ENCODE measurements at places on chromosomes 7 and 10.

GRCh38 chr10:96765406-96766240 is 45.3 kb upstream of the PIK3AP1 start:
- peak; percentile 31 for DNase-seq

GRCh38 chr7:3730276-3730675 is 429.2 kb downstream of the SDK1 start:
- peak; percentile 62 for DNase-seq

- DNase-seq: peak; percentile 94
Observed at GRCh38 chr10:124032971-124033886, 60.2 kb downstream of the CHST15 start.

DNA sequence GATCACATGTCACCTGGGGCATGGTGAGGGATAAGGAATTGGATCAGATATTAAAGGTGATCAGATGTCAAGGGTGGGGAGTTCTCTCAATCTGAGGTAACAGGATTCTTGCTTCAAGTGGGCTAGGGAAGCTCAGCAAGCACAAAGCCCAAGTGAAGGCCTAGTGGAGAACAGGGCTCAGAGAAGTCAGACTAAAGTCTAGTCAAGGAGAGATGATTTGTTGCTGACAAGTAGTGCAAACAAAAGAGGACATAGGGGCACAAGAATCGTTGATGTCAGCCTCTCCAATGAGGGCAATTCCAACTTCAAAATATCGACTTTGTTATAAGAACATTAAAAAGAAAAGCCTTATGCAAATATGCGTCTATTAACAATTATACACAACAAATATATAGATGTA is 852.8 kb upstream of the CELF2 start:
- DNase-seq: no peak

GRCh38 chr7:130939321-130940095 is 205.5 kb upstream of the KLF14 start:
- DNase-seq: no peak

DNA sequence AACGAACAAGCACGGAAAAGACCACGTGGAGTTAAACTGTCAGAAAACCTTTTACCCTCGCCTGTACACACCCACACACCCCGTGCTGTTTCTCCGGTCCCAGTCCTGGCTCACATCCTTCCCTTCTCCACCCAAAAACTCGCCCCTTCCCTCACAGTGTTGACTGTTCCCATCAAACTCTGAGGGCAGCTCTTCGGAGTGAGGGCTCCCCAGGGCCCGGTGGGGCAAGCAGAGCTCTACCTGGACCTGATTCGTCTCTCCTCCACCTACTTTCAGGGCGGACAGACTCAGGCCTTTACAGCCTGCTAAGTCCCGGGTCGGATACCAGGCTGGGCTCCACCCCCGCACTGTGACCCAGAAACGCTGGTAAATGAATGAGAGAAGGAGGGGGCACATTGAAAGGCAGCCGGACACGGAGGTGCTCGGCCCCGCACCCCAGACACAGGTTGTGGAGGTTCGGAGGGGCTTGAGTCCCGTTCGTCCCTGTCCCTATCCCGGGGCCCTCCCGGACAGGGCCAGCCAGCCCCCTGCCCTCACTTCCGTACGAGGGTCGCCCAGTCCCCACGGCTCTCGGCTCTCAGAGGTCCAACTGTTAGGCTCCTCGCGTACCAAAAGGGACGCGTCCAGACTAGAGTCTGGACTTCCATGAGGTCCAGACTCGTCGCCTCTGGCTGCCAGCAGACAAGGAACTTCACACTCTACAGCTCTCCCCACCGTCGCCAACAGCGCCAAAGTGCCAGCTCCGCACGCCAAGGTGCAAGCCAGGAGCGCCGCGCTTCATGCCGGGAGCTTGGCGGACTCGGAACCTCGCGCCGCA is 31.7 kb upstream of the ASL start:
- peak; percentile 20 for DNase-seq

GRCh38 chr10:98664329-98665042 is 217.8 kb upstream of the HPS1 start:
- no peak for DNase-seq

- DNase-seq: peak; percentile 98
Observed at GRCh38 chr10:90930971-90931871, 10.3 kb upstream of the ANKRD1 start.

GRCh38 chr7:83738291-83738835 is 89.4 kb upstream of the SEMA3E start:
- no peak for DNase-seq

DNA sequence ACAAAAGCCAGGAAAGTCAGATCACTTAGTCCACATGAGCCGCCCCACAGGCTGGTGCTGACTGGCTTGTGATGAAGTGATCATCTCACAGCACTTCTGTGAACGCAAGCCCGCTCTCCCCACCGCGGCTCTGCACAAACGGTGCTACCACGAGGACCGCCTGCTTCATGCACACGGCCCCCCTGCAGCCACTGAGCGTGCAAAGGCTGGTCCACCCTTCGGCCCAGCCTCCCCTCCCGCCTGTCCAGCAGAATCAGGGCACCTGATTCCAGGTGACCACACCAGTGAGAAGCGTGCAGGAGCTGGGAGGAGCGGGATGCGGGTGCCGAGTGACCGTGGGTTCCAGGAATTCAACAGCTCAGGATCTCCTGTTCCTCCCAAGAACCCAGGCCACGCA is 32.2 kb downstream of the MAD1L1 start:
- no peak for DNase-seq

GRCh38 chr10:5523796-5524574 is 776 bp upstream of the CALML3 start:
- DNase-seq: no peak

GRCh38 chr10:43006490-43006889 is 70.4 kb upstream of the RET start:
- DNase-seq: no peak

DNA sequence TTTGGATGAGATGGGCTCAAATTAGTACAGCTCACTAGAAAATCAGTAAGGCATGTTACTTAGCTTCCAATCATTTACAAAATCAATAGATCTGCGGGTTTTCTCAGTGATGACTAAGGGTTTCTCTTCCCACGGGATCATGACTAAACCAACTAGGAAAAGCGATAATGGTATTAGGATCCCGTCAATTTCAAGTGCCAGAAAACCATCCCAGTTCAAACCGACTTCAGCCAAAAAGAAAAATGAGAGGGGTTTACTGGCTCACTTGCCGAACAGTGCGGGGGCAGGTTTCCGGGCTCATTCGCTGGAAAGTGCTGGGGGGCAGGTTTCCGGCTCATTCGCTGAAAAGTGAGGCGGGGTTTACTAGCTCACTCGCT is 62.1 kb upstream of the LYZL2 start:
- DNase-seq: peak; percentile 93

DNA sequence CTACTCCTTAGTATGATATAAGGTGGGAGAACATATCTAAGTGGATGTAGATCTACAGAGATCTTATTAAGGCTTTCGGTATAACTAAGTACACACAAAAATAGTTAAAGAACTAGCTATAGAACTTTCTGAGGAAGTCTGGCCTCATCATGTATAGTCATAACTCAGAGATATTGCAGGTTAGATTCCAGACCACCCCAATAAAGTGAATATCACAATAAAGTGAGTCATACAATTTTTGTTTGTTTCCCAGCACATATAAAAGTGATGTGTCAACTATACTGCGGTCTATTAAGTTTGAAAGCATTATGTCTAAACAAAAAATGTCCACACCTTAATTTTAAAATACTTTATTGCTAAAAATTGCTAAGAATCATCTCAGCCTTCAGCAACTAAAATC is 24.7 kb upstream of the SEMA3A start:
- no peak for DNase-seq

DNA sequence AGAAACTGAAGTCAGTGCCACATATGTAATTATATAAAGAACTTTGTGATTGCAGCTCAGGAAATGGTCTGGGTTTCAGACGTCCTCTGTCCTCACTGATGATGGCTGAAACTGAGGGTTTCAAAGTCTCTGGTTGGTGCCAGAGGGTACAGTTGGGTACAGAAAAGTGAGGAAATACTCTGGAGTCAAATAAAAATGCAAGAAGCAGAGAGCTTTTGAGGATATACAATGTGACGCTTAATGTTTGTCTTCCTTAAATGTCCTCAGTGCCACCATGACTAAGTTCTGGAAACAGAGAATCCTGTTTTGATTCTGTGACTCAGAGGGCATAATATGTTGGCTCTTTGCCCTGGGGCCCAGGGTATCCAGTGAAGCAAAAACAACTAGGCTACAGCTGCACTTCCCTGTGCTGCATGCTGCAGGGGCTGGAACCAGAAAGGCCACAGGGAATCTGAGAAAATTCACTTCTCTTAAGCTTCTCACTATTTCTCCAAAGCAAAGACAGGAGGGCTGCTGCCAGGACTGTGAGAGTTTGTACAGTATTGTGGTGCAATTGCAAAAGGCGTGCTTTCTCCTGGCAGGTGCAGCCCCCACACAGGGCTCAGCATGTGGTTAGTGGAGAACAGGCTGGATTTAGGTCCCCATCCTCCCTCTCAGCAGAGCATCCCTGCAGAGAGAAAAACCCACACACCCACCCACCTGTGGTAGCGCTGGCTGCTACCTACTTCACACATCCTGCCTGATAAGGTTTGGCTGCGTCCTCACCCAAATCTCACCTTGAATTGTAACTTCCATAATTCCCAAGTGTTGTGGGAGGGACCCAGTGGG is 169.5 kb upstream of the SVIL start:
- peak; percentile 87 for DNase-seq

- peak; percentile 14 for DNase-seq
Observed at GRCh38 chr7:42151309-42151708, 85.7 kb downstream of the GLI3 start.

DNA sequence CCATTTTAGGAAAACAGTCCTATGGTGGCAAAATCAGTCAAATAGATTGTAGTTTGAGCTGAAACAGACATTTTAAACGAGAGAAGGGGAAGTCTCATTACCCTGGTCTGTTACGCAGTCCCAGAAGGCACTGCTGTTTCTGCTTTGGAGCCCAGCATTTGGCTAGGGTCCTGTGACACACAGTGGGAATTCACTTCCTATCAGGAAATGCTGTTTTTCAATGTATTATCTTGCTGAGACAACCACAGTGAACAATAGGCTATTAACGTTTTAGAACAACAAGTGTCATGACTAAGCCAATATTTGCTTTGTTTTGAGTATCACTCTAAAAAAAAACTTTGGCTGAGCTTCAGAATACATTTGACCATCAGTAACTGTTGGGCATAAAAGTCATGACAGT is 74.1 kb downstream of the ADD3 start:
- DNase-seq: peak; percentile 70

- no peak for DNase-seq
Observed at GRCh38 chr10:89526358-89526757, 9.0 kb downstream of the SLC16A12 start.

- DNase-seq: no peak
Observed at GRCh38 chr7:91789558-91789957, 90.9 kb downstream of the MTERF1 start.

Data from astrocyte (in vitro differentiated cells and primary cell).